ENCODE measurements at places on chromosomes 13 and 19.

- DNase-seq, result no peak
Observed at GRCh38 chr19:18171605-18172327, 1.8 kb upstream of the IFI30 start.

DNA sequence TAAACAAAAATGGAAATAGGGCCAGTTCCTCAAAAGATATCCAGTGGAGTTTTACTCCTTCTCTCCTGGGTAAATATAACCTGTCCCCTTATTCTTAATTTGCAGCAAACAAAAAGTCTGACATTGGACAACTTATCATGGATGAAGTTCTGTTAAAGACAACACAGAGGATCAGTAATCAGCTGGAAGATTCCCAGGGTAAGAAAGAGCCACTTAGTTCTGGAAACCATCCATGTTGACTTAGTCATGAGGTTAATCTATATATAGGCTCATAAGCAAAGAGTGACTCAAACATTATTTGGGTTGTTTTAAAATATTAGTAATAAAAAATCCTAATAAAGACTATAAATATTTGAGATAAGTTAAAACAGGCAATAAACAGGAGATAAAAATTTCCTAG, 40.5 kb upstream of the EBPL start:
- no peak for DNase-seq

DNA sequence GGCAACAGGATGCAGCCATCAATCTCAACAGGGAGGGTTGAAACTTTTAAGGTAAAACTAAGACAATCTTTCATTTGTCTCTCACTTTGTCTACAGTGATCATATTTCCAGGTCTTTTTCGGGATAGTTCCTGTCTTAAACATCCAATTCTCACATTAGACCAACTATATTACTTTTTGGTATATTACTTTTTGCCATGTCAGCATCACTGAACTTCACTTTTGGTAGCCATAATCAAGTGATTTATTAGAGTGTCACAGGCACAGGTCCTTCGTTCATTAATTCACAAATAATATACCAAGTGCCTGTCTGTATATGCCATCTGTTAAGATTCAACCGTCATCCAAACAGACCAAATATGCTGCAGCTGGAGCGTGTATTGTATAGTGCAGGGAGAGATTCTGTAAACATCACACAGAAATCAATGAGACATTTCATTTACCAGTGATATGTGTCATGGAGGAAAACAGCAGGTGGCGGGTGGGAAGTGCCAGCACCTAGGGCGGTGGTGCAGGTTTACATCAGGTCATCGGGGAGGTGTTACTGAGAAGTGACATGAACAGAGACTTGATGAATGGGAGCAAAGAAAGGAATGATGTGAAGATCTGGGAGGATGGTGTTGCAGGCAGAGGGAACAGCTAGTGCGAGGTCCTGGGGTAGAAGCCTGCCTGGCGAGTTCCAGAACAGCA, 24.9 kb downstream of the ARHGEF7 start:
- no peak for DNase-seq

DNA sequence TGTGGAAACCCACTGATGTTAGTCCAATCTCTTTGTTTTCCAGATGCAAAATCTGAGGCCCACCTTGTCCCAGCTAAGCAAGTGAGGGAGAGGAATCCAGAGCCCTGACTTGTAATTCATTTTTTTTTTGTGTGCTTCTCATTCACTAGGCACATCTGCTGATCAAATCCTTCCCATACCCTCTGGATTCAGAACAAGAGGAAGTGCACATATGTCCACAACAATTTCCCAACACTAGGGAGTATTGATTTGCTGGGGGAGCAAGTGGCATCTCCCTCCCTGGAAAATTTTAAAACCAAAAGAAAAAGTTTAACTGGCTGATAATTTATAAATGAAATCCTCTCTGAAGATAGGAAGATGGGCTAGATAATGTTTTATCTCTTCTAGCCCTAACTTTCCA, 94.6 kb upstream of the RFC3 start:
- no peak for DNase-seq
